ENCODE measurements at places on chromosomes 5 and 9.

- no peak for DNase-seq
Observed at GRCh38 chr9:131397100-131397790, 3.4 kb downstream of the PRRC2B start.

- DNase-seq, result no peak
Observed at GRCh38 chr9:28699632-28700031, 1126.4 kb upstream of the C9orf72 start.

DNA sequence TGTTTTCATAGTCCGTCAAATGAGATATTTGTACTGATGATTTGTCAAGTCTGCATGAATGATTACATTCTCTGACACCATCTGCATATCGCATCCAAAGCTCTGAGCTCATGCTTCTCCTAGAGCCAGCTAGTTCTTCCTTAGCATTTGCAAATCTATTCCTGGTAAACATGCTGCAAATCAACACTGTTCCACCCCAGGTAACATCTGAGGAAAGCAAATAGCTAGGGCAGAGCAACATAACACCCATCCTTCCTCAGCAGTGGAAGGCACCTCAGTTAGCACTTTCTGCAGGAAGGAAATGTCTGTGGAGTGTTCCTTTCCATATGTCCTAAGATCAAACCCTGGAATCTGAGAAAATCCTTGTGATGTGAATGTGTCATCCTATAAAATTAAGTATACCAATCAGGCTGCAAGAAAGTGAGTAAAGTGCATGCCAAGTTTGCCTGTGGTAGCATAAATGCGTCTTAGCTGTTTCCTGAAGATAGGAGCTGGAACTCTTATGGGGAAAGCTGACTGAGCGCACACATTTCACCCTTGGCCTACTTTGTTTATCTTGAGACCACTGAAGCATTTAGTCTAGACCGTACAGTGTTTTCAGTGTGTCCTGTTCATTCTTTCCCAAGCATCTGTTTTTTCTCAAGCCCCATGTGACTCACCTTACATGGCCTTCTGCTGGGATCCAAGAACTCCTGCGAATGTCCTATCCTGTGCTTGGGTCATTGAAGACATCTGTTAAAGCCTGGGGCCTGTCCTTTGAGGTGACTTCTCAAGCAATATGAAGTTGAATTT, 50.9 kb upstream of the STARD4 start:
- no peak for DNase-seq

- no peak for DNase-seq
Observed at GRCh38 chr9:113018247-113018646, 6.3 kb upstream of the ZNF883 start.

DNA sequence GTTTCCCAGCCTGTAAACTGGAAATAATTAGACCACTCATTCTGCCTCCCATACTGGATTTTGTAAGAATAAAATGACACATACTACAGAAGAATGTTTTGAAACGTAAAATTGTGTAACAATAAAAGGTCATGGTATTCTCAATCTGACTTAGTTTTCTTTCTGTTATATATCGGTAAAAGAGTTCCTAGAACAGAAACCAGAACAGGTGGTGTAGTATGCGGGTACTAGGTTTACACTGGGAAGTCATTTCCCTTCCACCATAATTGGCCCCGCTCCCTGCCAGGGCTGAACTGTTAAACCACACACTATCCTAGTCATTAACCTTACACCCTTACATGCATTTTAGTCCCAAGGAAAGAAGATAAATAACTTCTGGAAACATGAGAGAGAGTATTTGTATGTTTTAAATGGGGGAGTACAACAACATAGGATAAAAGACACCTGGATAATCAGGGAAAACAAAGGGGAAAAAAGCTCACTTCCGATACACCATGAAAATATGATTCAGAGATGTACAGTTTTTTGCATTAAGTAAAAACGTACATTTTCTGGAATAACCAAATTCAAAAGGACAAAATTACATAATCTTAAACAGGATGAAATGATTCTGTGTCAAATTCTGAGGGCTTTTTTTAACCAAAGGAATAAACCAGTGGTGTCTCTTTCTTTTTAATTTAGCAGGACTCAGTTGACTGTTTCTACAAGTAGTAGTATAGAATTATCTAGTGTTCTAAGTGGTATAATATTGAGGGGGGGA, 199.7 kb downstream of the GLIS3 start:
- DNase-seq, result no peak

GRCh38 chr9:21465859-21466518, 16.1 kb downstream of the IFNE start:
- no peak for DNase-seq

DNA sequence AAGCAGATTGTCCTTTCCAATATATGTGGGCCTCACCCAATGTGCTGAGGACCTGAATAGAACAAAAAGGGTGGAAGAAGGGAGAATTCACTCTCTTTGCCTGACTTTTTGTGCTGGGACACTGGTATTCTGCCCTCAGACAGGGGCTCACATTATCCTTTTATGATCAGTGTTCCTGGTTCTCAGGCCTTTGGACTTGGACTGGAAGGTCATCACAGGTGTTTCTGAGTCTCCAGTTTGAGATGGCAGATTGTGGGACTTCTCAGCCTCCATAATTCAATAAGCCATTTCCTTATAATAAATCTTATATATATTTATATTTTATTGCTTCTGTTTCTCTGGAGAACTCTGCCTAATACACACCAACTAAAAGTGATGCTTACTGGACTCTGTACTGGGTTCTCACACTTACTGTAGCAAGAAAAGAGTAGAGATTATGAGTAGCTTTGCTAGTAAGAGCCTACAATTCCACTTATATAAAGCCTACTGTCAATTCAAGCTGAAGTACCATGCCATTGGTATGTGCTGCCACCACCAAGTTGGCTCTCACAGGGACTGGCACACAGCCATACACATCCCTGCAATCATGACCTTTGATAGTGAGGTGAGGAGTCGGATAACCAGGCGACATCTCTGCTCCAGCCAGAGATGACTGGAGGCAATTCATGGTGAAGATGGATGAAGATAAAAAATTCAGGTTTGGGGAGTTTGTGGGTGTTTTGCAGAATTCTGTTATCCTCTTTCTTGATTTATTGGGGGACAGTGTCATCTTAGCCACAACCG, 130.7 kb upstream of the NR3C1 start:
- no peak for DNase-seq

DNA sequence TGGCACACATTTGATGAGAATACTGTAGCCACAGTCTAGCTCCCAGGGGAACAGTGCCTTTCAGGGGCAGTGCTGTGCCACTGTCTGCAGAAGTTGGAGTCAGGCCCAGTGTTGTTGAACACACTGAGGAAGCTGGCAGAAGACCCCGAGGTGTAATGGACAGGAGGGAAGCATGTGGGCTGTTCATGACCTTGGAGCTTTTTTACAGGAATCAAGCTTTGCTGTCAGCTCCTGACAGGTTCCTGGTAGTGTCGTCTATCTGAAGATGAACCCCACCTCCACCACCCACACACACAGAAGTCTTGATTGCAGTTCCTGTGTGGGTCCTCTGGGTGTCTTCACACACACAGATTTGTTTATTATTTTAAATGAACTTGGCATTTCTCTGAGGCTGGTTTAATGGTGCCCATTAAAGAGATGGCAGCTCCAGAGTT, 40.3 kb upstream of the TNFAIP8 start:
- peak; percentile 70 for DNase-seq

DNA sequence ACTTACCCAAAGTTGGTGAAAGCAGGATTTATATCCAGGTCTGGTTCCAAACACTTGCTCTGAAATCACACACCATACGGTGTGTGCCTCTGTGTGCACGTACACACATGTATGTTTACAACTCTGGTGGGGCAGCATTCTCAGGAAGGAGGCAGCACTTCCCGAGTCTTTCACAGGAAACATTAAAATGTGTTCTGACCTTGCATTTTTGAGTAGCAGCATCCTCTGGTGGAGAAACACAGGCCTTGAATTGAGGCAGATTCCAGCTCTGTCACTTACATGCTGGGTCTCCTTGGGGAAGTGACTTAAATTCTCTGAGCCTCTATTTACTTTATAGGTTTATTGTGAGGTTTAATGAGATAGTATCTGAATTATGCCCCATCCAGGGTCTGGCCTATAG, 126.4 kb downstream of the RGS3 start:
- DNase-seq, result no peak

All from stimulated activated CD4-positive, alpha-beta T cell treated with anti-CD3 and anti-CD28 coated beads, Interleukin-2, amount 100 ng/mL, for 4 hours (primary cell).